ENCODE measurements at places on chromosomes 1 and 21.

- DNase-seq: no peak
Measured at GRCh38 chr1:2926447-2927055, 94.7 kb upstream of the ACTRT2 start.

- no peak for DNase-seq
Measured at GRCh38 chr1:87508247-87508787, 179.6 kb downstream of the LMO4 start.

DNA sequence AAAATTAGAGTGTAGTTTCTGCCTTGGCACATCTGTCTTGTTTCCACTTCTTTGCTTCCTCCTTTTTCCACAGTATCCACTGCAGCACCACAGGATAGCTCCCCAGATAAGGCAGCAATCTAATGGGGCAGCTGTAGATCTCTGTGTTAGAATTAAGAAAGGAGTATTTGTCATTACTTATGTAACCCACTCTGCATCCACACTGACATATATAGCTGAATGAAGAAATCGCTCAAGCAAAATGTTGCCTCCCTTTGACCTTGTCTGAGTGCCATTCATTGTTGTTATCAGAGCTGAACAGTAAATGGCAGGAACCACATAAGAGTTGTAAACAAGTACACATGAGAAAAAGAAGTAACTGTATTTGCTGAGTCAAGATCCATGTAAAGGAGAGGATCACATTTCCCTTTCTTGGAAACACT, 45.9 kb upstream of the DPH5 start:
- peak; percentile 83 for DNase-seq

GRCh38 chr1:223175032-223175431, 32.0 kb upstream of the TLR5 start:
- DNase-seq: no peak

DNA sequence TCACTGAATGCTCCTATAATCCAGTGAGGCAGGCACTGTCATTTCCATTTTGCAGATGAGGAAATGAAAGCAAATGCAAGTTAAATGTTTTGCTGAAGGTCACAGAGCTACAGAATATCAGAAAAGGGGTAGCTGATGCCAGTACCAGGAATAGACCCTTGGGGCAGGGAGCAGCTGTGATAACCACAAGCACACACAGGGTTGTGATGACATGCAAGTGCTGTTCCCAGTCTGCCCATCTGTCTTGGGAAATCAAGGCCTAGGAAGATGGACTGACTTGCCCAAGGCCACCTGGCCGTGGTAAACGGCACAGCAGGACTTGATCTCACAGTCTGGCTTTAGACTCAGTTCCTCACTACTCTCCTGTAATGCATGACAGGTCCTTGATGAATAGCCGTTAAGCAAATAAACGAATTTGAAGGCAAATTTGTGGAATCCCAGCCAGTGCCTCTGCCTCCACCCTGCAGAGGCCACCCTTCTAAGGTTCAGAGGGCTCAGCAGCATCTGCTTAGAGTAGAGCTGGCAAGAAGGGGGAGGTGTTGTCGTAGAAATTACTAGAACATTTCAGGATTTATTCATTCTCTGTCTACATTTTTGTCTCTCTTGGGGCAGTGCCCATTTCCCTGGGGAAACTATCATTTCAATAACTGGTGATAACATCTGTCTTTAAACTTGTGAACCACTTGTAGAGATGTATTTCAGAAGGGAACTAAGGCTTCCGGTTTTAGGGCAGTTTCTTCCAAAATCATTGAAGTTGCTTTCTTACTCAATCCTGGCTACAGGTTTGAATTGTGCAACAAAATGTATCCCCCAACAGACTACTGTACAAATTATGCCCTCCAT, 53.2 kb upstream of the MRPS6 start:
- DNase-seq: peak; percentile 43

DNA sequence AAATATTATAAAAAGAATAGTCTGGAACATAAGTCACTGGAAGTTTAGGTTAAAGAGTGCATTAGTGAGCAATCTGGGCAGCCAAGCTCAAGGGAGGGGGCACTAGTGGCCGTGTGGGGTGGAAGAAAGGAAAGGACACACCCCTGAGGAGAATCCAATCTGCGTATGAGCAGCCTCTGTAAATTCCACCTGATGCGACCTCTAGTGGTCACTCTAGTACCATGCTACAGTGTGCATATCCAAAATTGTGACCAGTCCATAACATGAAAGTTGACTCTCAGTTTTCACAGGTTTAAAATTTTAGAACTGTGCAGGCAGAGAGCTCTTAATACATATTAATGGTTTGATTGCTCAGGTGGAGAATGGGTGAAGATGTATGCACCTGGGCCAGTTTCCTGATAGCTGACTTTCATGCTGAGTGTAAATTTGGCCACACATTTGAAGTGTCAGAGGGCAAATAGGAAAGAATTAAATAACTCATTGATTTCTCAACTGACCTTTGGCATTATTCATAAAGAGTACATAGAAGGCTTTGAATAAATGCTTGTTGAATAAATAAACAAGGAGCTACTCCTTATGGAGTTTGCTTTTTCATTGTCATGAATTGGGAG, 105.9 kb upstream of the C21orf91 start:
- DNase-seq: peak; percentile 89

GRCh38 chr21:17003258-17003615, 509.6 kb upstream of the CXADR start:
- DNase-seq: no peak

GRCh38 chr1:245051349-245052221, 103.2 kb upstream of the KIF26B start:
- peak; percentile 92 for DNase-seq

DNA sequence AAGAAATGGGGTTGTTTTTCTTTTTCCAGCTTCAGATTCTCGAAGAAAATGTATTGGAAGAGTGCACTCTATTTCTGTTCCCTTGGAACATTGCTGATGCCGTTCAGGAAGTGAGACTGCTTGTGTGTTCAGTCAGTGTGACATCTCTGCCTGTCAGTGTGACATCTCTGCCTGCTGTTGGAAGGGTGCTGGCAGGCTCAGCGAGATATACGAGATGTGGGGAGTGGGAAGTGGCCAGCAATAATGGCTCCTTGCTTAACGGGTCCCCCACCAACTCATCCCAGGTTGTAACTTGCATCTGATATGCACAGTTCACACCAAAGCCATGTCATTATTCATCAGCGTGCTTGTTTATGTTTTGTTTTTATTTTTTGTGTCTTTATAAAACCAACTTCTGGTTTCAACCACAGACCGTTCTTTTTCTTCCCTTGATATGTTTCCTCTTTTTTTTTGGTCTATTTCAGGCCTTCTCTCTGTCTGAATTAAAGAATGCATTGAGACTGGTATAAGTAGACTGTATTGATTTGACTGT, 145.4 kb downstream of the GALNT2 start:
- DNase-seq: no peak
